Brain microvascular endothelial cell (primary cell): ENCODE measurements at places on chromosomes 6 and 20.

DNA sequence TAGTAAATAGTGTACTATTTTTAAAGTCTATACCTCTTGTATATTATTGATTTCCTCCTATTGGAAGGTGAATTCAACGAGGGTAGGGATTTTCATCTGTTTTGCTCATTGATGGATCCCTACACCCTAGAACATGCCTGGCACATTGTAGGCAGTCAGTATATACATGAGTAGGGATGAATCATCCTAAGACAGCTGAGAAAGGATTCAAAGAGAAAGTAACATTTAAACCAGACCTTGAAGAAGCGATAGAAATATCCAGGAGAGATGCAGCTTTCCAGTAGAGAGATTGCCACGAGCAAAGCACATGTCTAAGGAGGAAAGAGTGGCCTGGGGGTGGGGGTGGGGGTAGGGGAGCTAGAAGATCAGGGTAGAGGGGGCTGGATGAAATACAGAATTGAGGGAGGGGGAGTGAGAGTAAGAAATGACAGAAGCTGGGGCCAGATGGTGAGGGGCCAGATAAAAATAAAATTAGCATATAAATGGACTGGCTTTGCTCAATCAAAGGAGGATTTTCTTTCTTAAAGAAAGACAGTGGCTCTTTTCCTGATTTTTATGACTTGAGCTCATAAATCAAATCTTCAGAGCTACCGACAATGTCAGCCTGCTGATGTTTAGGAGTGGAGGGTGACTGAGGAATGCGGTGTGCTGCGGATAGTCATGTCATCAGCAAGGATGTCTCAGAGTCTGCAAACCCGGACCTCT is 168.2 kb downstream of the SAMD5 start:
- no peak for DNase-seq

DNA sequence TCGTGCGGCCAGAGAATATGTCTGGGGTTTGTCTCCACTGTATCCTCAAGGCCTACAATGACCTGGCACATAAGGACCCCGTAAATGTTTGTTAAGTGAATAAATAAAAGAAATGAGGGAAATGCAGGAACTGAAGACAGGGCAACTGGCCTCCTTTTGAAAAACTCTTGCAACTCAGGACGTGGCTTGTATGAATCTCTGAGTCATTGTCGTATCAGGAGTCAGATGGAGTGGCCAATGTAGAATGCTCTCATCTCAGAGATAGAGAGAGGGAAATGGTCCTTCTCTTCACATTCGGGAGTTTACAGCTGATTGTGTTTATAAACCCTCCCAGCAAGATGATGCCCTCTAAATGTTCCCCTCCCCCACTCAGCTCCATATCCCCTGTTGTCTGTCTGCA is 57.1 kb downstream of the UST start:
- DNase-seq: peak; percentile 28

GRCh38 chr6:132961610-132962009 is 147.2 kb downstream of the RPS12 start:
- no peak for DNase-seq

DNA sequence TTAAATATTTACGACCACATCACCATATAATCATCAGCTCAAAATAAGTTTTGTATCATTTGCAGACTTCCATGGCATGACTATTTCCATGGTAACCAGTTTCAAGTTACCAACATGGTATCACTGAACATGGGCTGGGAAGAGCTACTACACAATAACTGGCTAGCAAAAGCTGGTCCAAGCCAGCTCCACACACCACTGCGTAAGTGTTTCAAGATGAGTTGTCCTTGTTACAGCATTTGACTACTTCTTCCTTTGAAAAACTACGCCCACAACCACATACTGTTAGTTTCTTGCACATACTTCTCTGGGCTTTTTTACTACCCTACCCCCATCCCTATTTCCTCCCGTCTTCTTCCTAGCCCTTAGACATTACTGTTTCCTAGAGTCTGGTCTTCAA is 8.5 kb downstream of the CD164 start:
- no peak for DNase-seq

DNA sequence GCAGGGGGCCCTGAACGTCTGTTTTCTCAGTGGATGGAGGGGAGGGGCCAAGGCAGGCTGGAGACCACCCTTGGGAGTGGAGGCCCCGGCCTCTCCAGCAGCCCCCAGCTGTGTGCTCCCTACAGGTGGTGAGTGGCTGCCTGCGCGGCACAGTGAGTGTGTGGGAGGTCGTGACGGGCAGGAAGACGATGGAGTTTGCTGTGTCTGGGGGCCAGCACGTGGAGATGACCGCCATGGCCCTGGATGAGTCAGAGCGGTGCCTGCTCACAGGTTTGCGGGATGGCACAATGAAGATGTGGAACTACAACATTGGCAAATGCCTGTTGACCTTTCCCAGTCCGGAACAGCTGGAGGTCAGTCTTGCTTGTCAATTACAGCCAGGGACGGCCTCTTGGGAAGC is 52.6 kb downstream of the EFCAB8 start:
- no peak for DNase-seq

- DNase-seq: peak; percentile 44
These were observed 775 bp downstream of the PFDN4 start for GRCh38 chr20:54208548-54209176.

GRCh38 chr20:54497931-54498718 is 22.7 kb downstream of the DOK5 start:
- no peak for DNase-seq

DNA sequence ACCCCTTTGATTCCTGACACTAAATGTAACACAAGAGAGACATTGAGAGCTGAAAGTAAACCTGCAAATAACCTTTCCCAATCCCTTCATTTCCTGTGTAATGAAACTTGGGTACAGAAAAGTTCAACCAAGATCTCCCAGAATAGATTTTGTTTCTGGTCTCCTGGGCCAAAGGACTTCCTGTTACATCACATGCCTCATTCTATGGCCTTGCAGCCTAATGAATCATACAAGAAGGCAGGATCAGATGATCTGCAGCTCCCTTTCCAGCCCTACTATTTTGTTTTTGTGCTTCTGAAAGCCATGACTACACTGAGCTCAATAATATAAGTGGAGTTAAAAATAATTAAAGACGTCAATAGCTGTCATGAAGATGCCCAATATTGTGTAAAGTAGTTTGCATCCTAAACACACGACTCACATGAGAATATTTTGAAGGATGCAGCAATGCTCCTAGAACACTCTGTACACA is 73.4 kb upstream of the NOX3 start:
- peak; percentile 96 for DNase-seq

GRCh38 chr20:13839421-13840092 is 54.7 kb downstream of the NDUFAF5 start:
- DNase-seq: peak; percentile 28

DNA sequence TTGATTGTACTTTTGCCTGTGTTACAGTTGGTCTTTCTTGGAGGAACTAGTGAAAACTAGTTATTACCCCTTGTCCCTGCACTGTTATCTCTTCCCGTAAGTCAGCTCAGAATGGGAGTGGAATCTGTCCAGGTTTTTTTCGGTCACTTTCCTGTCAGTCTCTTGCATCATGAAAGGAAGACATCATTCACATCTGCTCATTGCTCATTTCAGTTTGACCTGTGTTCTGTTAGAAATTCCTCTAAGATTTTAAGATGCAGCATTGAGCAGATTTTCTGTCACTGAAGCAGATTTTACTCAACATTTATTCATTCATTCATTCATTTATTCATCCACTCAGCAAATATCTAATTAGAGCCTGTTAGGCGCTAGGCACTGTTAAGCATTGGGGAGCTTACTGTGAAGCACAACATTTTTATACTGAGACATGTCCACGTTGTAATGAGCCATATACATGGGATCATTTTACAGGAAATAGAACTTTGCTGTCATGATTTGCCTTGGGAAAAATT is 33.1 kb upstream of the HINT3 start:
- DNase-seq: no peak

GRCh38 chr6:14546036-14546435 is 428.5 kb downstream of the CD83 start:
- no peak for DNase-seq

DNA sequence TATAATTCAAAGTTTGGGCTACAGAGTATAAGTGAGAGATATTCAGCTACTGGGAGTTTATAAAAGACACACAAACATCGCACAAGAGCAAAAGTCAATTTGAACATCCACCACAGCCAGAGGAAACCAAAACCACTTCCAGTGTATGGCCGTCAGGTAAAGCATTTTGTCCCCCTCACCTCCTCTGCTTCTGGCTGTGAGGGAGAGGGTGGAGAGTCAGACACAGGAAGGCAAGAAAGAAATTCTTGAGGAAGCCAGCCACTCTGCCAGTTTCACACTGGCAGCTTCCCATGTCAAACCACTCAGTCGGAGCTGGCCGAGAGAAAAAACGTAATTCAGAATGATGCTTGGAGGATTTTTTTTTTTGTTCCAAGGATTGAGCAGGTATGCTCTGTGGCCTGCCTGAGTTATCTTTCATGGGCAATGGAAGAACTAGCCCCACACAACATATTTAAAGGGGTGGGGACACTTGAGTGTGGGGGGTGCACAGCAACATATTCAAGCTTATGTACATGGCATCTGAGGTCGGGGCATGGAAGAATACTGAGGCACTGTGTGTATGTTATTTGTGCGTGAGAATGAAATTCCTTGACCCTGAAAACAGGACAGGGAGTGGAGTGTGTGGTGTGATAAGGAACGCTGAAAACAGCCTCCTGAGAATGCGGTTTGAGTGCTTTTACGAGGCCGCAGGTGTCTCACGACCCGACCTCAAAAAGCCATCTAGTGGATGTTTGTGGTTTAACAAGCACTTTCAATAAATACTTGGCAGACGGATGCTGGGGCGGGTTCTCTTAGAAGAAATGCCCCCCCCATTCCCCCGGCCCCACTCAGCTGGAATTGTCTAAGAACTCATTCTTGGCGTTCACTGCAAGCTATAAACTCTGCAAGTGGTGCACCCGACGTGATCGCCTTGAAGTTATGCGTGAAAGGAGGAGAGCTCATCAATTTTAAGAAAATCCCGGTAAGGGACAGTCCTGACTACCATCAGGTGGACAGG is 27.5 kb upstream of the ZBTB22 start:
- DNase-seq: peak; percentile 69

GRCh38 chr6:36924131-36924530 is 30.4 kb upstream of the PI16 start:
- DNase-seq: no peak

DNA sequence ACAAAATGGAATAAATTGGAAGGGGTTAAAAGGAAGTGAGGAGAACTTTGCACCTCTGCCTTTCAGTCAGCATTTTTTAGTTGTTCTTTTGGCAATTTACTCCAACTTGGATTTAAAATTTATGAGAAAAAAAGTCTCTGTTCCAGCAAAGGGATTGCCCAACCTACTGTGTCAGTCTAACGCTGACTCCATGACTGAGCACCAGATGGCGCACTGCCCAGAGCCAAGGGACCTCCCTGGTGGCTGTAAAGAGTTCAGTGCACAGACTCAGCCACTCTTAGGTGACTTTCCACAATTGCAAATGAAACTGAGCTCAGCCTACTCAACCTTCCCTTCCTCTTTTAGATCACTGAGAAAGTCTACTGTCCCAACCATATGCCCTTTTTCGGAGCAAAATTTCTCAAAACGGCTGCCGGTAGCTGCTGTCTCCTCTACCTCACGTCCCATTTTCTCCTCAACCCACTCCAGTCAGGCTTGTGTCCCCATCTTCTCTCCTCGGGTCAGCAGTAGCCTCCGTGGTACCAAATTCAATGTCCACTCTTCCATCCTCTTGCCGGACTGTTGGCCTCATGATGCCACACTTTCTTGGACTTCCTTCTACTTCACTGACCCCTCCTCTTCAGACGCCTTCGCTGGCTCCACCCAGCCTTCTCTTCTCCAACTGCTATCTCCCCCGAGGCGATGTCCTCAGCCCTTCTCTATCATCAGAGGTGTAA is 38.7 kb downstream of the GSTA2 start:
- peak; percentile 70 for DNase-seq

DNA sequence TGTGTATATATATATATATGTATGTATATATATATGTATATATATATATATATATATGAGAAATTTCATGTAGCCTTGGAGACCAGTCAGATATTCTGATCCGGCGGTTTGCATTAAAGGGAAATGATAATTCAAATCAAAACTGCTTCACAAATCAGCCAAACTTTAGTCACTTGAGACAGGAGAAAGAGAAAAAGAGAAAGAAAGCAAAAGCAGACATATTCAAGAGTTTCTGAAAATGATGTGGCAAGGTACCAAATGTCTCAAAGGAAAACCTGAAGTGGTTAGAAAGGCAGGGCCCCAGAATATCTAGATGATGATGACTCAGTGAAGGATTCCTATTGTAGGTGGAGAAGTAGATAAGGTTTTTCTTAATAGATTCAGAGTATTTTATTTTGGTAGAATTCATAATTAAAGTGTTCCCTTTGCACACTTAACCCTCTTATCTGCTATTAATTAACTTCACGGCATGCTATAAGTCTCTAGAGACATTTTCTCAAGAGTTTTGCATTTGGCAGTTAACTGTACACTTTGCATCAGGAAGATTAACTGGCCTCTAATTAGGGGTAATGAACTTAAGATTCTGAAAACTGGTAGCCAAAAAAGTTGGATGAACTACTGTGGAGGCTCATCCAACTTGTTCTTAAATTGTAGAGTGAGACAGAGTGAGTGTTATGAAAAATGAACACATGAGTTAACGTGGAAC is 50.1 kb upstream of the ASF1A start:
- peak; percentile 8 for DNase-seq

DNA sequence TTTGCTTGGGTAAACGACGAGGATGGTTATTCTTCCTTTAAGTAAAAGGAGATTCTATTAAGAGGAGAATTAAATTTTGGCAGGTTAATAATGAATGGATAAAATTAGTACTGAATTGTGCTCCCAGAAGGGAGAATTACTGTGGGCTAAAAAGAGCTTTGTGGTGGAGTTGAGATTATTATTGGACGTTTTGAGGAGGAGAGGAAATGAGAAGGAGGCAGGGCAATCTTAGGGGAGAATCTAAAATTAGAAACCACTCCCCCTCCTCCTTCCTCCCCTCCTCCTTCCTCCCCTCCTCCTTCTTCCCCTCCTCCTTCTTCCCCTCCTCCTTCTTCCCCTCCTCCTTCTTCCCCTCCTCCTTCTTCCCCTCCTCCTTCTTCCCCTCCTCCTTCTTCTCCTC is 331.8 kb downstream of the PRL start:
- DNase-seq: no peak

- DNase-seq: no peak
These were observed 96.7 kb downstream of the FYN start for GRCh38 chr6:111776236-111777221.

- no peak for DNase-seq
These were observed 113.5 kb downstream of the SAMD5 start for GRCh38 chr6:147621961-147622360.

GRCh38 chr6:136549300-136550044 is 750 bp downstream of the MAP7 start:
- no peak for DNase-seq

GRCh38 chr6:112291161-112291762 is 36.9 kb upstream of the LAMA4 start:
- DNase-seq: no peak

DNA sequence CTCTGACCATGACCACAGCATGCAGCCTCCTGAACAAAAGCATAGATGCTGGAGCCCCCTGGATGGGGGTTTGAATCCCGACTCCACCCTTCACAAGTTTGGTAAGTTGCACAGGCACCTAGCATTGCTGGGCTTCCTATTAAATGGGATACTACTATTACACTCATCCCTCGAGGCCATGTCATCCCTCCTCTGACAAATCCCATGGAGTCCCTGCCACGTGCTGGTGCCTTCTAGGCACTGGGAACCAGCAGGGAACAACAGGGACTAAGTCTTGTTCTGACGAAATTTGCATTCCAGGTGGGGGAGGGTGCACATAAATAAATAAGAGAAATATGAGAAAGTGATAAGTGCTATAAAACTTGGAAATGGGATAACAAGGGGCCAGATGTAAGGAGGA is 15.3 kb upstream of the SIRPA start:
- DNase-seq: no peak

GRCh38 chr6:149347067-149347466 is 29.6 kb downstream of the TAB2 start:
- DNase-seq: no peak
